ENCODE measurements at places on chromosomes 7 and 10.

- DNase-seq: no peak
Measured at GRCh38 chr10:80909254-80909653, 371.6 kb downstream of the SH2D4B start.

DNA sequence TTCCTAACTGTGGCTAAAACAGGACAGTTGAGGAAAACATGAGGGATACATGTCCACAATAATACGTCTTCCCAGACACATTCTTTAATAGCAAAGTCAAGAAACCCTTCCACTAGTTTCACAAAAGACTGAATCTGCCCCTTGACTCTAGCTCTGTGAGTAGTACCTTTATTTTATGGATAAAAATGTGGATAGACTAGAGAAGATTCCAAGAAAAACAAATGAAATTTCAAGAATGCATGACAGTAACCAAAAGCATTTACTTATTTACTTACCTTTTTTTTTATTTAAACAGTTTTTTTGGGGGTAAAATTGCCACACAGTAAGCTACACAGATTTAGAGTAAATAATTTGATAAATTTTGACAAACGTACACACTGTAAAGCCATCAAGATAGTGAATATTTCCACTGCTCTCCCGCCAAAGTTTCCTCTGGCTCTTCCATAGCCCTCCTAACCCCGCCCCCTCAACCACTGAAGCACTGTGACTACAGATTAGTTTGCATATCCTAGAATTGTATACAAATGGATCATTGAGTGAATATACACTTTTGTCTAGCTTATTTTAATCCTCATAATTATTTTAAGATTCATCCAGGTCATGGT is 420.4 kb upstream of the ZMIZ1 start:
- no peak for DNase-seq

- DNase-seq: no peak
Measured at GRCh38 chr7:24442170-24442777, 131.0 kb upstream of the PALS2 start.

DNA sequence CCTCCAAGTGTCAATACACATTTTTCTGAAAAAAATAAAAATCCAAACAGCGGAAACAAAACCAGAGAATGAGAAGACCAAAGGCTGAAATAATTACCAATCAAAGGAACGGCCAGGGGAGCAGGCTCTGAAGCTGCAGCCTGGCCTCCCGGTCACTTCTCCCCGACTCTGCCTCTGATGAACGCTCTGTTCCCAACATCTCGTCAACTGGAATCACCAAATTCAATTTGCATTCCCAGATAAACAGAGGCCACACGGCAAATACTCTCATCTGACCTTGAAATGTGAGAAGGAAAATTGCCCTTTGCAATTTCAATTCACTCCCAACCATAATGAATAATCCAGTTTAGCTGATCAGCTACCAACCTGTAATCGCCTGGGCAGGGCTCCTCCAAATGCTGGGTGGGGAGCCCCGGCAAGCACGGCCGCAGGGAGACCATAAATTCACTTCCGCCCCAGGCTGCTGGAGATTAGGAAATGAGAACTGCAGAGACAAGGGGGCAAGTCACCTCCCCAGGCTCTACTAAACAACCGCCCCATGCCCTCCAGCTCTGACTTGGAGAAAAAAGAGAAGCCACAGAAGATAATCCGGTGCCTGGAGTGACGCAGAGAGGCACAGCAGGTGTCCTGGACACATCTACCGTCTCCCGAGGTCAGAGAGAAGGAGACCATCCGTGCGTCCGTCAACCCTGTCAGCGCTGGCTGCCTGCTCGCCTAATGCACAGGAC is 153.2 kb downstream of the MAD1L1 start:
- no peak for DNase-seq

- no peak for DNase-seq
Measured at GRCh38 chr7:50728184-50728583, 54.5 kb downstream of the GRB10 start.

DNA sequence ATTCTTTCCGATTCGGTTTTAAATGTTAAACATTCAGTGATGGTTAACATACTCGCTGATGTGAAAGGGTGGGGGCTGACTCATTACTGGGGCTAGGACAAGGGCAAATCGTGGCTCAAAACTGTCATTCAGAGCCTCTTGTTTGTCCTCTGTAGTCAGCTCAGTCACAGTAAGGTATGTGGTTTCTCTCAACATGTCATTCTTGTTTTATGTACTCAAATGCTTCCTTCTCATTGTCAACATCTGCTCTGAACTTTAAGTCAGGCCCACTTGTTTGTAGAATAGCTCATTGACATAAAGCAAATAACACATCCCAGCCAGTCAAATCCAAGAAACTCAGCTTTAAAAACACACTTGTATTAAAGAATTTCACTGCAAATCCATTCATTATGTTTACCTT is 7.3 kb downstream of the SLC16A9 start:
- DNase-seq: no peak

- DNase-seq: no peak
Measured at GRCh38 chr7:152733286-152733934, 26.1 kb upstream of the ACTR3B start.

- no peak for DNase-seq
Measured at GRCh38 chr7:155993420-155994278, 181.4 kb upstream of the SHH start.

DNA sequence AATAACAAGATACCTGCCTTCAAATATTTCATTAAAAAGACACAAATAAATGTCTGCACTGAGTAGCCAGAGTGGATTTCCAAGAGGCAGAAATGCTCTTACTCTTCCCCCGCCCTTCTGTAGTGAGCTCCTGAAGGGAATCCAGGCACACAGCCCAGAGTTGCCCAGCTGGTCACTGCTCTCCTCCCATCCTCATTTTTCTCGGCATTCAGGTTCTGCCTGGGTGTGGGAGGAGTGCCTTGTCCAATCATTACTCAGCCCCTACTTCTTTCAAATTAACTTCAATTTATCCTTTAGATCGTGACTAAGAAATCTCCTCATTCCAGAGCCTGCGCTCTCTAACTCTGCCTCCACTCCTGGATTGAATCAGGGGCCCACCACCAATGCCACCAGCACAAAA is 12.2 kb downstream of the CCDC6 start:
- DNase-seq: no peak

- no peak for DNase-seq
Measured at GRCh38 chr10:102344067-102344466, 51.4 kb upstream of the NFKB2 start.

GRCh38 chr10:21509341-21510240 is 15.9 kb downstream of the SKIDA1 start:
- no peak for DNase-seq

GRCh38 chr7:53697913-53698312 is 662.5 kb downstream of the POM121L12 start:
- DNase-seq: no peak

GRCh38 chr7:157685430-157686284 is 348.9 kb downstream of the DNAJB6 start:
- DNase-seq: no peak

DNA sequence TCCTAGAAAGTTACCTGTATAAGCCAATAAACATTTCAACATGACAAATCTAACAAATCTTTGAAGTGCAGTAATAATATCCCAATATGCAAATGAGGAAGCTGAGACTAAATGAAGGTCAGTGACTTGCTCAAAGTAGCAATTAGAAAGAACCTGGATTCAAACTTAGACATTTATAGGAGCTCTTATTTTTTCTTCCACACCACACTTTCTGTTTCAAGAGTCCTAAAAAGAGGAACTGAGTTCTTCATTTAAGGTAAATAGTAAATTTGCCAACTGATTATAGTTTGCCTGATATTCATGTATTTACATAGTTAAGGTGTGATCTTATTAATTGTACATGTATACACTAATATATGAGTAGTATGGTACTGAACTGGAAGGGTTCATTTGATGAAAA is 44.0 kb downstream of the KLHDC10 start:
- DNase-seq: no peak

DNA sequence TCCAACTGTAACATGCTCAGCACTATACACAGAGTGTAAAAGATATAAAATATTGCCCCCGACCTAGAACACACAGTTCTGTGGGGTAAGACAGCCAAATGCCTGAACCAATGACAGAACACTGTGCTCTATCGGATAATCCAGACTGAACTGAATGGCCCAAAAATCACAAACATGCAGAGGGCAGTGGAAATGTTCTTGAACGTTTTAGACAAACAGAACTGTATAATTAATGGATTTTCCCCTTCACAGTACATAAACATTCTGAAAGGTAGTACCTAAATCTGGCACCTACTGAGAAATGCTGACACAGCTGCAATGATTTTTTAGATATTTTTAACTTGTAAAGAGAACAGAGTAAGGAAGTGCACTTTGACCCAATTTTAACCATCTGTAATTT is 33.4 kb downstream of the PARD3 start:
- DNase-seq: no peak

- DNase-seq: no peak
Measured at GRCh38 chr7:68321076-68321639, 1277.1 kb upstream of the AUTS2 start.

DNA sequence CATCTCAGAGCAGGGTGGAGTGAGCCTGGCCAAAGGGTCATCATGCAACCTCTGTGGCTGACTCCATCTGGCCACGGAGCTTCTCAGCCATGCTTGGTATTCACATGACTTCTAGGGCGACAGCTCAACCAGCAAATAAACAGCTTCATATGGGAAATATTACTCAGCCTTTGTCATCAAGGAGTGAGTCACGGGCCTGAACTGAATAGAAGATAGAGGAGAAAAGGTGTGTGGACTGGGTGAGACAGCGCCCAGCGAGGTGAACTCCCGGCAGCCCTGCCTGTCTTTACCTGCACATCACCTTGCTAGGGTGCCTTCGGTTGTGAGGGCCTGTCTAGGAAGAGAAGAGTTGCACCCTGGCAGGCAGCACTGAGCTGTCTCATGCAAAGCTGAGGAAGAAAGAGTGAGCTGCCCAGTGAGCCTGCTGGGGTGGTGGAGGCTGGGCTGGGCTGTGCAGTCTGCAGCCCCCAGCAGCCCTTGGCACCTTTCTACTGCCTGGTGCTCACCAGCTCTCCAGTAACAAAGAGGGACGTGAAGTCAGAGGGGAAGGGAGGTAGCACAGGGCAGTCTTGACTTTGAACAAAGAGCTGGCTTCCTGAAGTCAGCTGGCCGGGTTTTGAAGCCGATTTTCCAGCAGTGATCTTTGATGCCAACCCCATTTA is 114.2 kb downstream of the EGFR start:
- no peak for DNase-seq

DNA sequence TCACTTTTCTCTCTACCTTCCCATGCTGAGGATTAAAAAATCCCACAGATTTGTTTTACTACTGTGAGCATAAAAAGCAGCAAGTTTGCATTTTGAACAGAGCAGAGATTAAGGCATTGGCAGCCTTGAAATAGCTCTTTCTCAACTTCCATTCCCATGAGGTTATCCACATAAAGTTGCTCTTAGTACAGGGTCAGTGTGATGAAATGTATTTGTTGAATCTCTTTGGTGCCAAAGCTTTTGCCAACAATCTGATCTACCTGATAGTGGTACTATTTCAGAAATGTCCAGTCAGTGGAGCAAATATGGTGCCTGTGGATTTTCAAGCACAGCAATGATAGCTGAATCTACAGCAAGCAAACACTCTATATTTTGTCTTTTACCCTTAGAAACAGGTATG is 254.8 kb downstream of the INHBA start:
- no peak for DNase-seq

GRCh38 chr7:1377111-1377909 is 82.0 kb downstream of the MICALL2 start:
- DNase-seq: no peak

DNA sequence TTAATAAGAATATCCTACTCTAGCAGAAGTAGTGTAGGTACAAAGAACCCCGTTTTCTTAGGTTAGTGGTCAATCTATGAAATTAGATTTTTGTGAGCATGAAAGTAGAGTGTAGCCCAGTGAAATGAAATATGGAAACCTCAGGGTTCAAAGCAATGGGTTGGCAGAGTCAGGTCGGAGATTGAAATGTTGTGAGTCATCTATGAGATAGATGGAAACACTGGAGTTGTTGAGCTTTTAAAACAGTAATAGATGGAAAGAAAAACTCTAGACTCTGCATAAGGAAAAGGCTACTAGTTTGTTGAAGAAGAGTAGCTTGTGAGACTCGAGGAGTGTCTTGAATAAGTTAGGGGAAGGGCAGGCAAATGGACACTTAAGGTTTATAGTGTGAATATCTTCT is 251.9 kb downstream of the EXOC4 start:
- DNase-seq: no peak

DNA sequence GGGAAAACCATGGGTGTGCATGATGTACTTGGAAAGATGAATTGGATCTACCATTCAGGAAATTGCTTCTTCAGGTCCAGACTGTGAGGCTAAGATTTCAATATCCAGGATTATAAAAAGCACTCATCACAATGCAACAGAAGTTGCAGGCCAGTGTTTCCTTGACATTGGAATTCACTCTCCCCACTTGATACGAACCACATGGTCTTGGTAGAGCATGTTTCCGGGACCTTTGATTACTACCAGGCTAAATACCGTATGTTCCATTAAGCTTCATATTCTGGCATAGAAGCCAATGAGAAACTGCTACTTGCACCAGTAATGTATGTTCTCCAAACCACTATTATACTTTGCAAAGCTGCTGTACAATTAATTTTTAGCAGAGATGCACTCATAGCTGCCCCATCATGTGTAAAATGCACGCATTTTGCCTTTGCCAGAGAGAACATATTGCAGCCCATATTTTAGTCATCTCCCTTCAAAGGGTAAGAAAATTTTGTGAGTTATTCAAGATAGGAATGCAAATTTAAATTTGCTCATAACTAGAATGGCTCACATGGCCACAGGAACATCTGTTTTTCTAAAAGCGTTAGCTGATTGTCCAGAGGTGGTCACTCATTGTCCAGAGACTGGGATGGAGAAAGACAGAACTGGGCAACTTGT is 8.1 kb downstream of the FRMD4A start:
- no peak for DNase-seq

GRCh38 chr7:157041004-157041403 is 30.5 kb upstream of the MNX1 start:
- no peak for DNase-seq
